ENCODE measurements at places on chromosomes 7 and 10.

DNA sequence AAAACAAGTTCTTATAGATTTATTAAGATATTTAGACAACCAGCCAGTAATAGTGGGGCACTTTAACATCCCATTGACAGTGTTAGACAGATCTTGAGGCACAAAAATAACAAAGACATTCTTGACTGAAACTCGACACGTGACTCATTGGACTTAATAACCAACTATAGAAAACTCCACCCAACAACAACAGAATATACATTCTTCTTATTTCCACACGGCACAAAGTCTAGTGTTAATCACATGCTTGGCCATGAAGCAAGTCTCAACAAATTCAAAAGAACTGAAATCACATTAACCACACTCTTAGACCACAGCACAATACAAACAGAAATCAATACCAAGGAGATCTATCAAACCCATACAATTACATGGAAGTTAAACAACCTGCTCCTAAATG lies 138.1 kb downstream of the ARL5B start:
- no peak for DNase-seq

DNA sequence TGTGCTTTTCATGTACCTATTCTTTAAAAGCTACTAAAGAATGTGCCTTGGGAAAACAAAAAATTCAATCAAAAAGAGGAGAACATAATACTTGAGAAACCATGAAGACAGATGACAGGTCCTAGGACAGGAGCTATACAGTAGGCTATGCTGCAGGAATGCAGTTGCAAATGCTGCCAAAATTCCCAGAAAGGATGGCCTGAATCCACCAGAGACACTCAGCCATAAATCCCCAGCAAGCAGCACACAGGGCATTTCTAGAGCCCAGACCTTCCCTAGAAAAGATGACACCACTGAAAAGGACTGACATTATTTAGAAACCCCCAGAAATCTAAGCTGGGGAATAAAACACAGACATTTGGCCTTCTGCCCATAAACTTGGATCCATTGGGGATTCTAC lies 237.3 kb downstream of the C7orf25 start:
- no peak for DNase-seq

GRCh38 chr10:96406091-96406490 lies 47.3 kb upstream of the OPALIN start:
- DNase-seq: no peak

GRCh38 chr10:103833731-103834365 lies 21.5 kb downstream of the SH3PXD2A start:
- DNase-seq: no peak

- peak; percentile 92 for DNase-seq
These were observed 23.9 kb upstream of the LEP start for GRCh38 chr7:128217030-128217805.

GRCh38 chr10:14588084-14588937 lies 186.4 kb downstream of the FAM107B start:
- peak; percentile 69 for DNase-seq

- no peak for DNase-seq
These were observed 117.1 kb downstream of the KMT2E start for GRCh38 chr7:105131033-105131656.

DNA sequence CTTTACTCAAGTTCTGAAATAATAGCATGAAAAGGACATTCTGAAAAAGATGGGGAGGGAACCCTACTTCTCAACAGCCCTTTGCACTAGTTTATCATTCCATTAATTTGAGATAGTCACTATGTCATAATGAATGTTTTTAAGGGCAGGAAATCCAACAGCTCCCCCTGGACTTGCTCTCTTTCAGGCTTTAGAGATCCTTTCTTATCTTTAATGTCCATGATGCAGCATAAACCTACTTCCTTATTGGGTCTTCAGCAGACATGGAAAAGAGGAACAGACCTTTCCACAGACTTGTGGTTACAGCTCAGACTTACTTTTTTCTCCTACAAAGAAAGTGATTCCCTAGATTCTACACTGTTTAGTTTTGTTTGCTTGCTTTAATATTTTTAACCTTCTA lies 87.3 kb downstream of the IDE start:
- DNase-seq: no peak

DNA sequence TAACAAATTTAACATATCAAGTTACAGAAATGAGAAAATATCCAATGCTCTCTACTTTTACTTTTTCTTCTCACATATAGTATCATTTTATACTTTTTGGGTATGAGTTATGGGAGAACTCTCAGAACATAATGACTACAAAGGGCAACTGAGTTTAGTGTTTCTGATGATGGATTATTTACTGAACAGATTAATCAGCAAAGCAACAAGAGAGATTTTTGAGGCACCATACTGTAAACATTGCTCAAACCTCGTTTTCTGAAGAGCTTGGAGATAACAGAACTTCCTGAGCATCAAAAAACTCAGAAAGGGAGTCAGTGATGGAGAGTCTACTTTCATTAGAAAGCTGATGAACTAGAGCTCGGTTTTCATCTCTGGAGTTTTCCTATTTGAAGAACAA lies 84.8 kb upstream of the GSDME start:
- DNase-seq: no peak

- no peak for DNase-seq
These were observed 652.4 kb downstream of the CNTNAP2 start for GRCh38 chr7:146768957-146769356.

DNA sequence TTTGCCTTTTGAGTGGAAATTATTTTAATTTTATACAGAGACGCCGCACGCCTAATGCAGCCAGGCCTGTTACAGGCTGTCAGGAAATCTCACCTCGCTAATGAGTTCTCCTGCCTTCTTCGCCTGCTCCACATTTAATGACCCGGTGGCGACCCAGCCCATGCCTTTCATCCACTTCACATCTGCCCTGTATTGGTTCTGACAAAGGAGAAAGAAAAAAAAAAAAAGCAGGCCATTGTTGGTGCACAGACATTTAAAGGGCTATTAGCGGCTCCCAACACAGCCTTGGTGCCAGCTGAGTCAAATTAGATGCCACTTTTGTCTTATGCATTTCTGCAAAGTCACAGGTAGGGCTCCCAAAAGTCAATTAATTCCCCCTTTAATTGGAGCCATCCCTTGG lies 43.3 kb downstream of the NRAP start:
- no peak for DNase-seq

DNA sequence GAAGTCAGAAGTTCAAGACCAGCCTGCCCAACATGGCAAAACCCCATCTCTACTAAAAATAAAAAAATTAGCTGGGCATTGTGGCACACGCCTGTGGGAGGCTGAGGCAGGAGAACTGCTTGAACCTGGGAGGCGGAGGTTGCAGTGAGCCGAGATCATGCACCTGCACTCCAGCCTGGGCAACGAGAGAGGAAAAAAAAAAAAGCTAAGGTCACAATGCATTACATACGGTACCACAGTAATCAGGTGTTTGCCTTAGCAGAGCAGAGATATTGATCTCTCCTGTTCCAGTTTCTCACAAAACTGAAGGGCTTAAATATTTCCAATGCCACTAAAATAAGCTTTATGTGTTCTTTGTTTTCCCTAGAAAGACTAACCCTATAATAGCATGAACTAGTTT lies 7.5 kb downstream of the PDZD8 start:
- no peak for DNase-seq

- DNase-seq: no peak
These were observed 161.4 kb downstream of the ATE1 start for GRCh38 chr10:121766426-121766825.

DNA sequence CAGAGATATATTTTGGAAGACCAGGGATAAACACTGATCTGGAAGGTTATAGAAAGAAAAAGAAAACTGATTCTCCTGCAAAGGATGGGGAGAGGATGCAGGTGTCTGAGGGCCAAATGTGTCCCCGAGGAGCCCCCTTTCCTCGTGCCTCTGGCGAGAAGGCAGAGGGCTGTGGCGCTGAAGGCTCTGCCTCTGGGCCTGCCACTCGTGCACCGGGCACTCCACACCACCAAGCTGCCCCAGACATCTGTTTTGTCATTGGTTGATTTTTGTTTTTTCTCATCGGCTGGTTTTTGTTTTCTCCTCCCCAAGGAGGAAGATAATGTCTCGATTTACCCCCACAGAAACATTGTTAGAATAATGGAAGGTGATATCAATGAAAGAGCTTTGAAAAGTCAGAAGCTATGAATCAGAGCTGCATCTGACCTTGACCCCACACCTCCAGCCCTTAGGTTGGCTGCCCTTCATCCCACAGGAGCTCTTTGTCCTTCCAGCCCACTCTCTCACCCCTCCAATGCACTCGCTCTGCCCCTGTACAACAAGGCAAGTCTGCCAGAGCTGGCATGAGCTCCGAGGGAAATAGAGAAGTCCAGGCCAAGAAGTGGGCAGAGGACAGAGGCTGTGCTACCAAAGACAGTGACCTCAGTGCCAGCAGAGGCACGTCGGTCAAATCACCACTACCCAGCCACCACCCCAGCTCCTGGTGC lies 124.8 kb downstream of the TCERG1L start:
- DNase-seq: no peak

DNA sequence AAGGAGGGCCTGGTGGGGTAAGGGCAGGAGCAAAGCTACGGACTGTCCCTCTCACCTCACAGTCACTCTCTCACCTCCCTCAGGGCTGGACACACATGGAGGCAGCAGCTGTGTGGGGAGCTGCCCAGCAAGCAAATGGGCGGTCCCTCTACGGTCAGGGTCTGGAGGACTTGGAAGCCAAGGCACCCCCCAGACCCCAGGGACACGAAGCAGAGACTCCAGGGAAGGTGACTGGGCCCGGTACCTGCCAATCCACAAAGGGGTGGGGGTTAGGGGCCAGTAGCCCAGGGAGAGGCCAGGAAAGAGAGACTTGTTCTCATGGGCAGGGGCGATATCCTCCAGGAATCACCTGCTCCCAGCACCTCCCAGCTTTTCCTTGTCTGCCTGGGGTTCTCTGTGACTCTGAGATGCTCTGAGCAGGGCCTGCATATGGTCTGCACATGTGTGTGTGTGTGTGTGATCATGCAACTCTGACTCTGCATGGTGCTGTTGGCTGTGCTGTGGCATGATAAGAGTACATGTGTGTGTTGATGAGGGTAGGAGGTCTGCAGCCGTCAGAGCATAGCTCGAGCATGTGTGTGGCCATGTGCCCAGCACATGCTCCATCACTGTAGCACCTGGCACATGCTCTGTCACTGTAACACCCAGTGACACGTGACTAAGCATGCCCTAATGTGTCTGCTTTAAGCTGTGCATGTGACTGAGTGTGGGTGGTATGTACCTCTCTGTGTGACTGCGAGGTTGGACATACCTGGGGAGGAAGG lies 4.6 kb upstream of the LDB3 start:
- DNase-seq: no peak

DNA sequence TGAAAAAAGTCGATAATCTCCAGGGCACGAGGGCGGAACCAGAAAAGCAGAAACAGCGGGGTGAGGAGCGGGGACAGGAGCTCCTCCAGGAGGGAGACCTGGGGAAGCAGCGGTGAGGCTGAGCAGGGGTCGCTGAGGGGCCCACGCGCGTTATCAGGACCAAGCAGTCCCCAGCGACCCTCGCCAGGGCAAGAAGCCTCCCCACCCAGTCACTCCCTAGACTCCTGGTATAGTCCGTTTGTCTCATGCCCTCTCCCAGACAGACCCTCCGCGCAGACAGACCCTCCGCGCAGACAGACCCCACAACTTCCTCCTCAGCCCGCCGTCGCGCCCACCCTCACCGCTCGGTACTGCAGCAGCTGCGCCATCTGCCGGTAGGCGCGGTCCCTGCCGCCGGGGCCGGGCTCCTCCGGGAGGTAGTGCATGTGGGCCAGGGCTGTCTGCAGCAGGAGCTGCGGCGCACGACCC lies 6.3 kb downstream of the ATG9B start:
- no peak for DNase-seq

DNA sequence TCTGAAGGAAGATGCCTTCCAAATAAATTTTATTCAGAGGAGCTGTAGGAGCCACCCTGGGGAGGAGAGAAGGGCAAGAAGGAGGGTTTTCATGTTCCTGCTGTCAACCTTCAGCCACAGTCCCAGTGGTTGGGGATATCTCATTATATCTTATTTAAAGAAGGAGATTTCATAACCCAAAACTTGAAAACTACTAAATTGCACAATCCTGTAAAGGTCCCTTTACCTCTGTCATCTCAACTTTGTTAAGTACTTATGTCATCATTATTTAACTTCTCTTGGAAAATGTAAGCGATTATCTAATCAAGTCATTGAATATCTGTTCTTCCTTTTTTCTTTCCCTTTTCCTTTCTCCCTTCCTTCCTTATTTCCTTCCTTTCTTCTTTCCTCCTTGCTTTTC lies 794.5 kb upstream of the IGFBP3 start:
- no peak for DNase-seq

DNA sequence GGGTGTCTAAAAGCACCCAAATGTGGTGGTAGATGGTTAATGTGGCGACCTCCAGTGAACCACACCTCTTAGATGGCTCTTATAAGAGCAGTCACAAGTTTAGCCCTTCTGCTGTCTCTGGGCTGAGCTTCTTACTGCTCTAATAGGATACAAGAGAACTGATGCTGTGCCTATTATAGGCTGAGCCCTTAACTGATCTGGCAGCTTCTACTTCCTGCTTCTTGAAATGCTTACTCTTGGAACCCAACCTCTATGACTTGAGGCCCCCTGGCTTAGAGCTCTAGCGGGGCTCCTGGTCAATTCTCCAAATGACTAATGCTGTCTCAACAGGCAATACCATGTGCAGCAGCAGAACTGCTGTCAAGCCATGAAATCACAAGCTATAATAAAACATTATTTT lies 35.0 kb upstream of the LSM8 start:
- DNase-seq: no peak

DNA sequence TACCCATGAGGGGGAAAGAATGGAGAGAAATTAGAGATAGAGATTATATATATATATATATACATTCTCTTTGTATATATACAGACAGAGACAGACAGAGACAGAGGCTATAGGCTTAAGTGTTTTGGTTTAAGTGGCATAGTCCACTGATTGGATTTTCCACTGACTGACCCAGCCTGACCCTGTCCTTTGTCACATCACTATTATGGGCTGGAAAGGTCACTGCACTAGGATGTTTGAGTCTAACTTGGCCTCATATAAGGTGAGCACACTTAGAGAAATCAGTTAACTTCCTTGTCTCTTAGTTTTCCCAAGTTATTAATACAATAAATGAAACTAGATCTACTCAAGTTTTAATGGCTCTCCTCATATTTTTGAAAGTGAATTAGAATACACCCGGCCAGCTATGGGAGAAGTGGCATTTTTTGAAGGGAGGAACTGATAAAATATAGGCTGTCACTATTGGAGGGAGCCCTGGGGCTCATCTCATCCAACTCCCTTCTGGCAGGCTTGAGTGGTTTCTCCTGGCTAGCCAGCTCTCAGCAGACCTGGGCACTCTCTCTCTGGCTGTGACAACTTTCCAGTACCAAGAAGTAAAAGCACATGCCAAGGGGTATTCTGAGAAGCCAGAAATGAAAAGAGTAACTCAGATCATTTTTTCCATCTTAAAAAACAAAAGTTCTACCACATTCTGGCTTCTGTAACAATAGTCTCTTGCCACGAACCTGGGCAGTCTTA lies 455.6 kb upstream of the ANKRD30A start:
- DNase-seq: no peak

DNA sequence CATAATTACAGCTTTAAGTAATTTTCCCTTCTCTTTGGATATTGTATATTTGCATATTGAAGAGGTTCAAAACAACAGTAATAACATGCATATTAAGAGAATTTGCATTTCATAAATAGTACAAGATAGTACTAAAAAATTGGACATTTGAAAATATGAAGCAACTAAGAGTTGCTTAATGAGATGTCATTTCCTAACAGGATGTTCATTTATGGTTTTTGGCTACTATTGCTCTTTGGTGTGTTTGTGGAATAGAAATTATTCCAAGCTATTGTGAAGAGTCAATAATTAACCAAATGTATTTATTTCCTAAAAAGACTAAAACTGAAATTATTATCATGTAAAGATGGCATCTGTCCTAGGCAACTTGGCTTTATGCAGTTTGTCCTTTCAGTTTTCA lies 4.1 kb upstream of the SGCE start:
- DNase-seq: no peak

GRCh38 chr7:104288137-104288536 lies 40.3 kb upstream of the LHFPL3 start:
- no peak for DNase-seq

All from A172 (cell line).